Stimulated activated CD4-positive, alpha-beta T cell treated with anti-CD3 and anti-CD28 coated beads, TNF-alpha, amount 100 ng/mL, for 24 hours (primary cell): ENCODE measurements at places on chromosomes 12 and 14.

- DNase-seq: no peak
These were observed 12.7 kb upstream of the BDKRB2 start for GRCh38 chr14:96191841-96192462.

GRCh38 chr14:77145975-77146740, 4.6 kb upstream of the ZDHHC22 start:
- no peak for DNase-seq

DNA sequence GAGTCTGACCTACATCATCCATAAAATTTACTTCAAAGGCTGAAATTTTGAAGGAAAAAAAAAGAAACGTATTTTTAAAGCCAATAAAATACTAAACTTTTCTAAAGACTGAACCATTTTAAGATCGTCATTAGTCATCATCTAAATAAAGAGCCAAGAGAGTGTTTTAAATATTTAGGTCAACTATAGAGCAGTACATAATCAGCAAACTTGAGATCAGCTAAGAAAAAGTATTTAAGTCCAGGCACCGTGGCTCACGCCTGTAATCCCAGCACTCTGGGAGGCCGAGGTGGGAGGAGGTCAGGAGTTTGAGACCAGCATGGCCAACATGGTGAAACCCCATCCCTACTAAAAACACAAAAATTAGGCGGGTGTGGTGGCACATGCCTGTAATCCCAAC, 35.5 kb downstream of the HECTD1 start:
- DNase-seq: no peak

- DNase-seq: no peak
These were observed 94.8 kb downstream of the LRP6 start for GRCh38 chr12:12171991-12172511.

GRCh38 chr12:31783996-31784645, 55.3 kb upstream of the AMN1 start:
- DNase-seq: no peak

DNA sequence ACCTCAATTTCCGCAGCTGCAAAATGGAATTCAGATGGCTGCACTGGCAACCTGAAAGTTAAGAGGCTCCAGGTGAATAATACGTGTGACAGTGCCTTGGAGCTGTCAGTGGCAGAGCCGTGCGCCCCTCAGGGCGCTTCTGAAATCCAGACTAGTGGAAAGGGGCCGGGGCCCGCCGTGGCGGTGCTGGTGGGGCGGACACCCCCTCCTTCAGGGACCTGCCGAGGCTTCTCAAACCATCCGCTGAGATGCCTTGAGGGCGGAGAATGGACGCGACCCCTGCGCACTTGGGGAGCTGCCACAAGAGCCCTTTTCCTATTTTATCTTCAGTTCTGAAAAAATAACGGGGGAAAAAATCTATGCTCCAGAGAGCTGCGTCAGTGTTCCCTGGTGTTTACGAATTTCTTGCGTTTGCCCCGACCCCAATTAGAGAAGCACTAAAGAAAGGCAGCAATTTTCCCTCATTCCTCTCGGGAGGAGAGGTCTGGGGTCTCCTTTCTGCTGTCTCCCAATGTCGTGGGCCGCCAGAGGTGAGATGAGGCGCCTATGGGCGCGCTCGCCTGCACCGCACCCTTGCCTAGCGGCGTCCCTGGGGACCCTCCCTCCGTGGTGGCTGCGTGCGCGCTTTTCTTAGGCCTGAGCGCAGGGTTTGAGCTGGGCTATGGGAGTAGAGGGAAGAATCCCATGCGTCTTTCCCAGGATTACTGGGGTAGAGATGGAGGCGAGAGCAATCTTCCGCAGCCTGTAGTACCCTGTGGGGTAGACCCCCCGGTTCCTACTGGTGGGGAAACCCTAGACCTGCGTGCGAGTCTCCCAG, 2.2 kb downstream of the NOS1 start:
- no peak for DNase-seq

DNA sequence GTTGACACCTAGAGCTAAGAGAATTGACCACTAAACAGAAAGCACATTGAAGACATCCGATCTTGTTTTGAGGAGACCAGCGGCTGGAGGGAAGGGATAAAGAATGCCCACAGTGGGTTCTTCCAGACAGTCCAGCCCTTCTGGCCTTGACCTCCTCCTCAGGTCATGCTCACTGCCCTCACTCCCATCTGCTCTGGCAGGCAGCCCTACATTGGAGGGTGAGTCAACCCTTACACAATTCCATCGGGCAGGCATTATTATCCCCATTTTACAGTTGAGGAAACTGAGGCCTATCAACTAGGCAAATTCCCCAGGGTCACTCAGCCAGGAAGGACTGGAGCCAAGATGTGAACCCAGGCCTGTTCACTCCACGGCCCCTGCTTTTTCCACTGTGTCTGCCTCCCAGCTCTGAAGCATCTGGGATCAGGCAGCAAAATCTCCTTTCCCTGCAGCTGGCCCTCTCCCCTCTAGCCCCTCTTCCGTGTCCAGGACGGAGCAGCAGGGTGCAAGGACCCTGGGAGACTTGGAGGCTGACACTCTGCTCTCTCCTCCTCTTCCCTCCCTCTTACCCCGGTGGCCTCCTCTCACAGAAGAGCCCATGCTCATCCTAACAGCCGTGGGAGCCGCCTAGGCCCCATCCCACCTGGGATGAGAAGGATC, 5.3 kb downstream of the SCNN1A start:
- DNase-seq: no peak

GRCh38 chr14:104634138-104634760, 29.7 kb upstream of the TMEM179 start:
- DNase-seq: no peak

GRCh38 chr12:66829660-66830325, 150.9 kb upstream of the GRIP1 start:
- DNase-seq: no peak

DNA sequence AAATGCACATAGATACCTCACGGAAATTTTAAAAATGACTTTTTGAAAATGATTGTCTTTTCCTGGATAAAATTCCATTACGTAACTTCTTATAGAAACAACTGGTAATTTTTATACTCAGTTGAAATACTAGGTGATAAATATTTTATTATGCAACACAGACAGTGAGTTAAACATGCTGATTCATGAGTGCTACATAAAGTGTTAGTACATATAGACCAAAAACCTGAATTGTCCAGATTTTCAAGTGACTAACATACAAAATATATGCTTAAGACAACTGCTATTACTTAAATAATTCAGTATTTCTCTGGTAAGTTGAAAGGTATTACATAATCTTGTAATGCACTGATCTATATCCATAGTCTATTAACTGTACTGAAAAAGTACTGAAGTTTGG, 11.9 kb downstream of the PTPRO start:
- DNase-seq: no peak

GRCh38 chr12:76180401-76181277, 96.2 kb upstream of the NAP1L1 start:
- DNase-seq: no peak

GRCh38 chr14:63938198-63939005, 85.6 kb downstream of the SYNE2 start:
- DNase-seq: no peak

- no peak for DNase-seq
These were observed 130.8 kb downstream of the RFLNA start for GRCh38 chr12:124425667-124426066.
